ENCODE measurements at places on chromosomes 3 and 15. TPM values are rescaled to one million over a fixed set of nuclear protein-coding genes. Genes with fewer than 3 reads are reported as not detected.

SQOR gene
- total RNA-seq, result 88.7 TPM

OXTR gene
- total RNA-seq, result 3.8 TPM

SLC51A gene
- not detected for total RNA-seq

CELF6 gene
- 0.31 TPM for total RNA-seq

TBC1D2B gene
- 13.0 TPM for total RNA-seq

ZPLD1 gene
- not detected for total RNA-seq

KLF15 gene
- 13.5 TPM for total RNA-seq

All from esophagus squamous epithelium (tissue), 5 donors.